NCI-H1417 (cell line): ENCODE measurements at places on chromosomes 12 and 14.

DNA sequence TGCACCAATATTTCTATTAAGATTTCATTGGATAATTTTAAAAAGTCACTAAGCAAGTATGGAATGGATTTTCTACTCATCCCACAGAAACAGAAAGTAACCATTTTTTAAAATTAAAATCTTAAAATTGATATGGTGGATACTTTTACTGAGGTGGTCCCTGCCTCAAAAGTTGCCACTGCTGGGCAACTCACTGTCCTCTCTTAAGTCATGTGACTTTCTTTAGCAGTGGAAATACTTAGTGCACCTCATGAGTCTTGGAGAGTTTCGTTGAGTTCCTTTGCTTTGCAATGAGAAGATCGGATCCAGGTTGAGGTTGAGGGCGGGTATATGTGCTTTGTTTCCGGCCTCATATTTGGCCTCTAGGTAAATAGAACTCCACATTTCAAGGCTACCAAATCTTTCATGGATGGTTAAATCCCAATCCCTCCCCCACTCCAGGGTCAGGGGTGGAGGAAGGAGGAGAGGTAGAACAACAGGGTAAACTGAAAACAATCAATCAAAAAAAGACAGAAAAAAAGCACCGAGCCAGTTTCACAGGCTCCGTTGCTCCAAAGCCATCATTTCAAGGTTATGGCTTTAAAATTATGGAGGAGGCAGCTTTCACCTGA lies 39.5 kb upstream of the DUSP6 start:
- DNase-seq, result no peak

DNA sequence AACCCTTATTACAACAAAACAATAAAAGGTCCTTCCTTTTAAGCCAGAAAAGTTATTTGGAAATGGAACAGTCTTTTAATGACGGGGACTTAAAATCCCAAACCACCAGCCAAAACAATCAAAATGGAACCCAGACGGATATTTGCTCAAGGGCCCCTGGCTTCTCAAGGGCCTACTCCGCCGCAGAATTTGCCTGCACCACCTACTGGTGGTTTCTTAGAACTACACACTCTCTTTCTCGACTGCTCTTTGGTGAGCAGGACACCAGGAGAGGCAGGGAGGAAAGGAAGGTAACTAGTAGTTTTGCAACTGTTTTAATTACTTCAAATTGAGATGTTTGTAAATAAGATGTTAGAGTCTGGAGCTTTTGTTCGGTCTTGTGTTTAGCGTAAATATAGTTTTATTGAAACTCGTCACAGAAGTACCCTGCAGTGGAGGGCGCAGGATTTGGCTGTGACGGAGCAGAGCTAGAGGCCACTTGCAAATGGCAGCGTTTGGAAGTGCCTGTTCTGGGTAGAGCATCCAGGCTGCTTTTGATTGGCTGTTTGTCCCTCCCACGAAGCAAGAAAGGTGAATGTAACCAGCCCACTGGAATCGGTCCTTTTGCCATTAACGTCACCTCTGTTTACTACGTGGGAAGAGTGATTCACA lies 238.5 kb downstream of the CACNA1C start:
- DNase-seq, result no peak

GRCh38 chr12:124277394-124278241 lies 17.3 kb upstream of the RFLNA start:
- DNase-seq, result no peak

- DNase-seq, result no peak
These were observed 140.8 kb downstream of the PTCSC3 start for GRCh38 chr14:36035675-36036074.

GRCh38 chr12:112107306-112108201 lies 1.0 kb downstream of the NAA25 start:
- DNase-seq, result no peak

DNA sequence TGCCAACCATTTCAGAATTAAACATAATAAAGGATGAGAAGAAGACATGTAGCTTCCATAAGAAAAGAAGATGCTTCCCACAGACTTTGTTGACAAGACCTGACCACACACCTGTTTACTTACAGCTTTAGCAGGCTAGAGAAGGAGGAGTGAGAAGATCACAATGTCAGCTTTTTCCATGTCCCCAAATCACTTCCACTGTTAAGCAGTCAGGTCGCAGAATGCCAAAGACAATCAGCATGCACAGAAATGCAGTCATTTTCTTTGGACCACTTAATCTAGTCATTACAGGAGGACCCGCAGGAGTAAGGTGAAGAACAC lies 314.9 kb downstream of the SSPN start:
- DNase-seq, result no peak

- no peak for DNase-seq
These were observed 19.2 kb upstream of the PPP2R5E start for GRCh38 chr14:63562405-63562804.

- no peak for DNase-seq
These were observed 25.0 kb downstream of the JAG2 start for GRCh38 chr14:105143451-105144025.

DNA sequence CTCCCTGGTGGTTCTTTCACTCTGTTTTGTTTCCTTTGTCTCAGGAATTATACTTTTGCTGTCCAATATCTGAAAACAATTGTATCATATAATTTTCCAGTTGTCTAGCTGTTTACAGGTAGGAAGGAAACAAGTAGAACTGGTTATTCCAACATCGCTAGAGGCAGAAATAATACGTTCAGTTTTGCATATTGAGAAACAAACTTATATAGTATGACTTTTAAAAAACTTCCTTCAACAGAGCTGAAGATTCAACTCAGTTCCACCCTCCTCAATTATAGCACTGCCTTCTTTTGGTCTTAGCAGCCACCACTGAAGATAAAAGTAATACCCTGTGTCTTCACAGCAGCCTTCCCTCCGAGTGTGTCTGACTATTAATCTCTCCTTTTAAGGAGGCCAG lies 214.3 kb downstream of the EFCAB11 start:
- DNase-seq, result no peak

GRCh38 chr12:82688035-82688501 lies 1.4 kb downstream of the TMTC2 start:
- peak; percentile 40 for DNase-seq

- DNase-seq, result no peak
These were observed 70.7 kb downstream of the TAOK3 start for GRCh38 chr12:118302053-118302452.

GRCh38 chr14:102828151-102828550 lies 50.9 kb downstream of the TRAF3 start:
- peak; percentile 43 for DNase-seq

DNA sequence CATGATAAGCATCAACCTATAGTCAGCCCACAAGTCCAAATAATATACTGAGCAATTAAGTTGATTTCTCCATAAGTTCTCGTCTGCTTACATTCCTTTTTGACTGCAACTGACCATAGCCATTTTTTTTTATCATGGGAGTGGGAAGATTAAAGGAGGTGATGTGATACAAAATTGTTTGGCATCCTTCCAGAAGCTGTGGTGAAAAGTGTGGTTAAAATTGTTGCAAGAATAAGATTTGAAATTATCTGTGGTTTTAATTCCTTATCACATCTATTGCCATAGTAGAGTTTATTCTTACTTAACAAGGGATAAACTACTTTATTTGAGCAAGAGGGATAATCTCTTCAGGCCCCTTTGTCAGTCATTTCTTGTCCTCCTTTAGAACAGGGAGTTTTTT lies 50.7 kb downstream of the LIN52 start:
- no peak for DNase-seq

GRCh38 chr12:63978519-63978918 lies 134.0 kb downstream of the SRGAP1 start:
- DNase-seq, result no peak

DNA sequence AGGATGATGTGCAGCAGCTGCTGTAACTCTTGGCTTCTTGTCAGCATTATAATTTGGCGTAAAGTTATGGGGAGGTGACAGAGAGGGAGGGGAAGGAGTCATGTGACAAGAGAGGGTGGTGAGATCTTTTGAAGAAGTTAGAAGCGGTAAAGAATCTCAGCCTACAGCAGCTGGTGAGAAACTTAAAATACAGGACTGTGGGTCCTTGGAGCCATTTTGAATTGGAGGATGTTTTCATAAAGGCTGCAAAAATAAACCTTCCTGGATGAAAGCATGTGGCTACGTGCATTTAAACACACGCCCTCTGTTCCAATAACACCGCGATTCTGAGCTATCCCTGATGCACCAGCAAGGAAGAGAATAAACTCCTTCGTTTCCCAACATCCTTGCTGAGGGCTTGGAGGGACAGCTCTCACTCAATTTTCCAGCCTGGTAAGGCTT lies 133.7 kb downstream of the TMEM30B start:
- peak; percentile 9 for DNase-seq

DNA sequence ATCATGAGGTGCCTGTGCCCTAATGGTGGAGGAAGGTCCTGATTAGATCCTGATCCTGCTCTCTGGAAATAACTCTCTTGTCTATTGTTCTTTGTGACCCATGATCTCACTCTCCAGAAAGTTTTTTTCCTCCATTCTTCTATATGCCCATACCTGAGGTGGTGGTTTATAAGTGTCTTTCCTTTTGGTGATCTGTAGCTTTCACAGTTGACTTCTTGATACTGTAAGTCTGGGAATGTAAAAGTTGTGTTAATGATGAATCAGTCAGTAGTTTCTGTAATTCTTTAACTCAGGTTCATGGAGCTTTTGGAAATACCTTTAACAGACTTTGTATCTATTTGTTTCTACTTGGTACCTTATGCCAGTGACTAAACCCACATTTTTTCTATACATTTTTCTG lies 444.0 kb upstream of the FLRT2 start:
- no peak for DNase-seq
